WTC11 (cell line): ENCODE measurements at places on chromosomes 6 and 20. TPM values are rescaled to one million over a fixed set of nuclear protein-coding genes. Genes with fewer than 3 reads are reported as not detected.

The RFX6 gene
- 0.11 TPM in 1 of 3 replicates, not detected in the others for total RNA-seq

The ADGRF5 gene
- 0.11 to 0.25 TPM (median 0.24 TPM) in 3 replicates for total RNA-seq

The LBP gene
- 0.27 to 0.37 TPM (median 0.34 TPM) in 3 replicates for total RNA-seq

The HCK gene
- 1.2 to 1.4 TPM (median 1.3 TPM) in 3 replicates for total RNA-seq

The SYNDIG1 gene
- 5.0 to 6.4 TPM (median 6.0 TPM) in 3 replicates for total RNA-seq

The POPDC3 gene
- total RNA-seq = 1.7 to 2.8 TPM (median 2.7 TPM) in 3 replicates

The CDH26 gene
- total RNA-seq = 1.0 to 1.4 TPM (median 1.3 TPM) in 3 replicates

The NRSN1 gene
- total RNA-seq = not detected in 3 replicates

The WFDC5 gene
- not detected in 3 replicates for total RNA-seq

The BRD2 gene
- total RNA-seq = 206 to 222 TPM (median 214 TPM) in 3 replicates

The CDS2 gene
- 49.1 to 56.6 TPM (median 54.9 TPM) in 3 replicates for total RNA-seq

The PRKN gene
- 0.59 to 1.0 TPM (median 1.0 TPM) in 3 replicates for total RNA-seq

The PARD6B gene
- 29.6 to 38.0 TPM (median 37.5 TPM) in 3 replicates for total RNA-seq

The SMLR1 gene
- not detected in 3 replicates for total RNA-seq

The CCN5 gene
- total RNA-seq = 0.16 to 0.37 TPM (median 0.23 TPM) in 3 replicates

The LINC00237 gene
- total RNA-seq = 0.78 to 3.1 TPM (median 0.80 TPM) in 3 replicates
